ENCODE measurements at places on chromosomes 1 and 21.
A peak's percentile ranks its signal among the peaks of the same experiment; 100 is the strongest.

DNA sequence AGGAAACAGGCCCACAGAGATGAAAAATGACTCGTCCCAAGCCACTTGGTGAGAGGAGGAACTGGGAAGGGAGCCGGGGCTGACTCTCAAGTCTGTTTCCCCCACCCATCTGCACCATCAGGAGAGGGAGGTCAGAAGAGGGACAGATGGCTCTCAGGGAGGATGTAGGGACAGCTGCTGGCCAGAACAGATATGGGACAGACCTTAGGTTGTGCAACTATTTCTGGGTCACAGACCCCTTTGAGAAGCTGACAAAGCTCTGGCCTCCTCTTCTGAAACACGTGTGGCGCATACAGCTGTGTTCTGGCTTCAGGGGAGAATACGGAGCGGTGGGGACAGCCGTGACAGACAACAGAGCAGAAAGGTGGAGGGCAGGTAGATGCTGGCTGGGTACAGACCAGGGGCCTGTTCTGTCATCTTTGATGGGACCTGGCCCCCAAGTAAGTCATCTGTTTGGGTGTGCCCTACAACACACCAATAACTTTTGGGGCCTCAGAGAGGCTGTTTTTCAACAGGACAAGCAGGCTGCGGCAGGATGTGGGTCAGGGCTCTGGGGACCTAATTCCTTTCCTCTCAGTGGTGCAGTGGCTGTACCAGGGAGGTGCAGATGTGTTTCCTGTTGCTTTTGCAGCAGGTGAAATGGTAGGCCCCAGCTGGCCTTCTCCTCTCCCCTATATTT is 7.3 kb downstream of the SH3BGRL3 start:
- DNase-seq: no peak

DNA sequence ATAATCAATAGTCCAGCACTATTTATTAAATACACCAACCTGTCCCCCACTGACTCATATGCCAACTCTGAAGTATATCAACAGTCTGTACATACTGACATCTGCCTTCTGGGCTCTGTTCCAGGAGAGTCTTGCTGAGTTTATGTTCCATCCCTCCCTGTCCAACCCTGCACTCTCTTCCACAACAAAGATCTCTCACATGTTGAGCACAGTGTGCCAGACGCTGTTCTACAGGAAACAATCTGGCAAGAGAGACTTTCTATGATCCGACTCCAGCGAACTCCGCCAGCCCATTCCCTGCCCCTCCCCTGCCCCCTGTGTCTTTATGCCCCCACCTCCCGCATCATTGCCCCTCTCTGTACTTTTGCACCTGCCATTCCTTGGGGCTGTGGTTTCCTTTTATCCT is 3.4 kb downstream of the LACTBL1 start:
- DNase-seq: no peak

DNA sequence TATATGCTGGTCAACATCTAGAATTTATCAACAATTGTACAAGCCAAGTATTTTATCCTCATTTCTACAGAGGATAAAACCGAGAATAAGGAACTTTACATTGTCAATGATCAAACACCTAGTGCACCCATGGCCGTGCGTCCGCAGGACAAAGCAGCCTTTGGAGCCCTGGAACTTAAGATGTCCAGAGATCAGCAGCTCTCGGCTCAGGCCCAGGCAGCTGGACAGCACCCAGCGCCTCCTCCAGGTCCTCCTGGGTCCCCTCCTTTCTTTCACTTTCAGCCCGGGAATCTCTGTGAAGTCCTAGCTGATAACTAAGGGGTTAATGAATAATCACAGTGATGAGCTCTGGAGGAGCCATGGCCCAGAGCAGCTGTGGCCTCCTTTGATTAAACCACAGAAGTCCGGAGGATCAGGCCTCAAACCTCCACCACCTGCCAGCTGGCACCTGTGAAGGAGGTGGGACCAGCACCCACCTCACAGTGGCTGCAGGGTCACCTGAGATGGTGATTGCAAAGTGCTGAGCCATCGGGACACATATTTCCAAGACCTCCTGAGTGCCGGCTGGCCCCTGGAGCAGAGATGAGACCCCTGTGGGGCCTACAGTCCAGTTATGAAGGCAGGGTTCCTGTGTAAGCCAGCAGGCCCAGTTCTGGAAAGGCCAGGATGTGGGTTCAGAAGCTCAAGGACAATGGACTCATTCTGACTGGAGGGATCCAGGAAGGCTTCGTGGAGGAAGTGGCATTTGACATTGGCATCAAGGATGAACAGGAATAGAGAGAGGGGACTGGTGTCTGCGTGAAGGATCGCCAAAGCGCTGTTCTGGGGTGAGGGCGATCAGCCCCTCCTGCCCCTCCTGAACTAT is 11.6 kb upstream of the SAMD11 start:
- DNase-seq: no peak

GRCh38 chr1:1777583-1777899 is 729 bp downstream of the NADK start:
- no peak for DNase-seq

DNA sequence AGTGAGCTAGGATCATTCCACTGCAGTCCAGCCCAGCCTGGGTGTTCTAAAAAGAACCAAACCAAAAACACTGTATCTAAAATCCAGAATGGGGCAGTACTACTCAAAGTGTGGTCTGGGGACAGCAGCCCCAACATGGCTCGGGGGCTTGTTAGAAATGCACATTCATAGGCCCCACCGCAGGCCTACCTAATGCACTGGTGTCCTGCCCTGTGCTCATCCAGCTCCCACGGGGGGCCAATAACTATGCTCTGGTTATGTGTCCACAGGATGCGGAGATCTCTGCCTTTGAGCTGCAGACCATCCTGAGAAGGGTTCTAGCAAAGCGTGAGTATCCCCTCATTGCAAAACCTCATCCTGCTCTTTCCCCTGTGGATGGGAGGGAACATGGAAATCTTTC is 51.5 kb downstream of the CAPN2 start:
- no peak for DNase-seq

DNA sequence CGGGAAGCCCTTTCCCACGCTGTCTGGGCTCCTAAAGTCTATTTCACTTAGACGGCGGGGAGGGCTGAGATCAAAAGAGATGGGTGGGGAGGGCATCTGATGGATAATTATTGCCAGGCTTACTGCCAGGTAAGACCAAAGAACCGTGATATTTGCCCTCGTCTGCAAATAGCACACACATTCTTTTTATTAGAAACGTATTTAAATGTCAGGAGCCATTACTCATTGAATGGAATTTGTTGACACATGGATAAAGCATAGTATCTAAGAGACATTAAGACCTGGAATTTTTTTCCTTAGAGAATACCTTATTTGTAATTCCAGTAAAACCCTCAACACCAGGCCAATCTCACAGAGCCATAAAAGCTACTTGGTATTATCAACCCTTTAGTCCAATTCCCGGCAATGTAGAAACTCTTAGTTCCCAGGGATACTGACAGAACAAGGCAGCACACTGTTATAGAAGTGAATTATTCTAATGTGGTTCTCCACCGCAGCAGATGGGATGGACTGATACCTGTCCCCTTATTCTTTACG is 10.6 kb downstream of the URB1 start:
- no peak for DNase-seq

DNA sequence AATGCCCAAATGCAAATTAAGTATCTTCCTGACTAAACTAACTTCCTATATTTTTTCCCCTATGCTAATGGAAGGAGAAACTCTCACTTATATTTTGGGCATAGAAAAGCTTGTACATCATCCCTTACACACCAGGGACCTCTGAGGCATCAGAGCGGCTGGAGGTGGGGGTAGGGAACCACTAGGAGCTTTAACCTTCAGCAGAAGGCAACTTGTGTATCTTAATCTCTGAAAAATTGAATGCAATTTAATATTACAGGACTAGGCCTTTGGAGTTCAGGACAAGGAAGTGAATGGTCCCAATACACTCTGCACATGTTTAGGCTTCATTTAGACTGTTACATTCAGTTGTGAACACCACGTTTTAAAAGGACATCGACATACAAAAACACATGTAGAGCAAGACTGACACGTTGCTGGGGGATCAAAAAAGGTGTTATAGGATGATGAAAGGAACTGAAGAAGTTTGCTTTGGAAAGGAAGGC is 85.9 kb downstream of the NAV1 start:
- DNase-seq: no peak

GRCh38 chr21:45820171-45821091 is 161.1 kb upstream of the COL6A1 start:
- DNase-seq: peak; percentile 52

GRCh38 chr1:40401473-40402201 is 28.1 kb downstream of the SMAP2 start:
- no peak for DNase-seq

DNA sequence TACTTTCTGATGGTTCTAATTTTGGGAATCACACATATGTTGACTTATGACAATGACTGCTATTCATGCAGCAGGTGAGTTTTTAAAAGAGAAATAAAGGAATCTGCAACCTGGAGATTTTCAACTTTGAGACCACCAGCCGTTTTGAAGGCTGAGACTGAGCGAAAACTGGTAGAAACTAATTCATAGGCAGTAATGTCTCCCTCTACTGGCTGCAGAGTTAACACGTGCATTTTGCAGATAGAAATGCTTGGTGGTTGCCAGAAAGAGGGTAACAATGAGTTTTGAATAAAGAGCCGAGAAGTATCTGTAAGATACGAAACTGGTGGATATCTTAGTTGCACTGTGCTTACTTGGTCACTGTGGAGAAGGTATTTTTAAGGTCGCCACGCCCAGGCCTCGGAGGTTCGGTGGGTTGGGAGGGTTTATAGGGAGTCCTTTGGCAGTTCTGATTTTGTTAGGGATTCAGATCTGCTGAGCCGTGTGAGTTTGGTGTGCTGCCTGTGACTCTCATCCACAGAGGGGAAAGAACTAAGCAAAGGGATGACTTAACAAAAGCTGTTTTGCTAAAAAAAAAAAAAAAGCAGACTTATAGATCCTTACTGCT is 83.0 kb downstream of the RYR2 start:
- DNase-seq: no peak

GRCh38 chr1:48251323-48251722 is 28.8 kb downstream of the SLC5A9 start:
- DNase-seq: no peak

GRCh38 chr1:66752000-66752592 is at the start of gene DYNLT5:
TSS of gene DYNLT5 (plus strand) at chr1:66752459. CDS start at chr1:66754659, 2,200 bp downstream.
- no peak for DNase-seq

GRCh38 chr21:43771199-43771675 is 4.9 kb downstream of the CSTB start:
- DNase-seq: no peak

DNA sequence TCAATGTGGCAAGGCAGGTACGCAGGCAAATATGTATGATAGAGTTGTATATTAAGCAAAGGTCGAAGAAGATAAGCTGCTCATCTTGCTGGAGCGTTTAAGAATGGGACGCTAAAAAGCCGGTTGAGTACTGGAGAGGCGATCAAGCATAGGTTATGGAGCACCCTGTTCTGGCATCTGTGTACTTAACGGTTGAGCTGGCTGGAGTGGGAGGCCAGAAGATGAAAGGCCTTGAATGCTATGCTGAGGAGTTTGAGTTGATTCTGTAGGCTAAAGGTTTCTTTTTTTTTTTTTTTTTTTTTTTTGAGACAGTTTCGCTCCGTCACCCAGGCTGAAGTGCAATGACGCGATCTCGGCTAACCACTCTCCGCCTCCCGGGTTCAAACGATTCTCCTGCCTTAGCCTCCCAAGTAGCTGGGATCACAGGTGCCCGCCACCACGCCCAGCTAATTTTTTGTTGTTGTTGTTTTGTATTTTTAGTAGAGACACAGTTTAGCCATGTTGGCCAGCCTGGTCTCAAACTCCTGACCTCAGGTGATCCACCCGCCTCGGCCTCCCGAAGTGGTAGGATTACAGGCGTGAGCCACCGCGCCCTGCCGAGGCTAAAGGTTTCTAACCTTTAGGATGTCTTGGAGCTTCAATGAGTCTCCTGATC is 850 bp upstream of the KHDC4 start:
- no peak for DNase-seq

DNA sequence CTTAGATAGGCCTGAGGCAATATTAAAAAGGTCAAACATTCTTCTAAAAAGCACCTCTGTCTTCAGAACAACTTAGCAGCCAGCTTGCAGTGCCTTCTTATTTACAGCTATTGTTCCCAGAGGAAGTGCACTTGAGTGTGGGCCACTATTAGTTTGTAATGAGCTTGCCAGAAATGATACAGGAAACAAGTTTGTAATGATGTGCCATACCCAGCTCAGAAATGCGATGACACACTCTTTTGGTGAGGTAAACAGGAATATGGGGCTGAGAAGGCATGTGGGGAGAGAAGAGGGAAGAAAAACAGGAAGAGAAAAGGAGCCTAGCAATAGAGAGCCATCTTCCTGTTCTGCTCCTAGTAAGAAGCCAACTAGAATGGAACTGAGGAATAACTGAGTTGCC is 295.4 kb downstream of the AGBL4 start:
- DNase-seq: no peak

DNA sequence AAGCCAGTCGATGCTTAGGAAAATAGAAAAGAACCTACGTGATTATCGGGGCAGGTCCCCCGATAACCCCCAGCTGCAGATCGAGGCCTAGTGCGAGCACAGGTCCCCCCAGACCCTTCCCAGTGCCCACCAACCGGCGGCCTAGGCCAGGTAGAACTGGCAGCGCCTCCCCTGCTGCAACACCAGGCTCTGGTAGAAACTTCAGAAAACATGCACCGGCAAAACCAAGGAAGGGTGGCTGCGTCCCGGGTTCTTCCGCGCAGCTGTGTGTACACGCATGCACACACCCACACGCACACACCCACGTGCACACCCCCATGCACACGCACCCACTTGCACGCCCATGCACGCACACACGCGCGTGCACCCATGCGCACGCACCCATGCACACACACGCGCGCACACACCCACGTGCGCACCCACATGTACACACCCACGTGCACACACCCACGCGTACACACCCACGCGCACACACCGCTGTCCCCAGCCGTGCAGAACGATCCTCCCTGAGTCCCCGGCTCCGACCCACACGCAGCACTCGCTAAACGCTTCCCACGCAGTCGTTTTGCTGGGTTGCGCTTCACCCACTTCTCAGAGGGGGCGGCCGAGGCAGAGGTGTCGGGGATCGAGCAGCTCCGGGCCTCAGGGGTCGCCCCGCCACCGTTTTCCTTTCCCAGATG is 5.2 kb downstream of the TSPEAR start:
- no peak for DNase-seq

DNA sequence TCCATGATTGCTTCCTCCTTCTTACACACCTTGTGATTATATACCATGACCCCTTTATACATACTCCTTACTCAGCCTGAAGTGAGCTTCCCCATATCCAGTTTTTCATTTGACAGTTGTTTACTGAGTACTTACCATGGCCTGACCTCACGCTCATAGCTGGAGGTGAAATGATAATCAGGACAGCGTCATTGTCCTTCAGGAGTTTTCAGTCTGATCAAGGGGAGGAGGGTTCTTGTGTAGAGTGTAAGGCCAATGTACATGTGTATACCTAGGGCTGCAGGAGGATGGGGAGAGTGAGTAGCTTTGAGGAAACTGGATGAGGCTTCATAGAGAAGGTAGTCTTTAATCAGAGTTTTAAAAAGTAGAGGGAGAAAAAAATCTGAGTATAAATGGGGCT is 325.8 kb downstream of the RYR2 start:
- no peak for DNase-seq

- DNase-seq: no peak
Measured at GRCh38 chr1:56964349-56965017, 1.3 kb downstream of the C8B start.
